DMS 273 treated with DMSO at 0.1 percent for 48 hours (cell line): ENCODE measurements at places on chromosomes 16 and 17.

GRCh38 chr16:2919511-2920255, 8.0 kb downstream of the FLYWCH1 start:
- no peak for DNase-seq

- no peak for DNase-seq
Measured at GRCh38 chr17:1091900-1092299, 87.9 kb downstream of the ABR start.

DNA sequence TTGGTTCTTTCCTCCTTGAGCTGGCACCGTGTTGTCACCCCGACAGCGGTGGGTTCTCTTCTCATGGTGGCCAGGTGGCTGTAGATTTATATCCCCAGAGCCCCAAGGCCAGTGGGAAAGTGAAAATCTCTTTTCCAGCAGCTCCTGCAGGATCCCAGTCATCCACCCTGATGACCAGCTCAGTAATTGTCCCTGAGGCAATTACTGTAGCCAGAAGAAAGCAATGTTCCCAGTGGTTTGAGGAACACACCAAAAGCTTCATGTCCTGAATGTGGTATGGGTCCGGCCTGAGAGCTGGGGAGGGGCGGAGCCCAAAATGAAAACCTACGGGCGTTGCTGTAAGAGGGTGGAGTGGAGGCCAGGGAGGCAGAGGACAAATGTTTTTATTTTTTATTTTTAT, 69.0 kb downstream of the WSB1 start:
- no peak for DNase-seq

- no peak for DNase-seq
Measured at GRCh38 chr17:29256735-29257466, 10.2 kb downstream of the CRYBA1 start.

DNA sequence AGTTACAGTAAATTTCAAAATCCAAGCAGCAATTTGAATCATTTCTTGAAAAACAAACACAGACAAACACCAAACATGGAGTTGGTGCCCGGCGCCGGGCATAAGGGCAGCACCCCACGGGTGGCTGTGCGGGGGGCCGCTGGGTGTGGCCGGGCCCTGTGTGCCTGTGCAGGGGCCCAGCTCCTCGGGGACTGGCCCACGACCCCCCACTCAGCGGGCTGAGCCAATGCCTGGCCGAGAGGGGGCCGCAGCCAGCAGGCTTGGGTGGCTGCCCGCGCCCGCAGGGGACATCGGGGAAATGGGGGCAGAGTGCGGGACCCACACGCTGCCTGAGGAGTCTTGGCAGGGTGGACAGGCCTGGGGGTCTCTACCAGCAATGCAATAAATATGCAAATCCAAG, 12.8 kb upstream of the DUS1L start:
- DNase-seq, result no peak
